ENCODE measurements at places on chromosomes 6 and 20. TPM values are rescaled to one million over a fixed set of nuclear protein-coding genes. Genes with fewer than 3 reads are reported as not detected.

The ZNF292 gene
- 55.3 TPM for total RNA-seq

The C6orf15 gene
- not detected for total RNA-seq

The STX11 gene
- 36.0 TPM for total RNA-seq

The EYS gene
- total RNA-seq, result not detected

The OR2W1 gene
- not detected for total RNA-seq

The HSPA1B gene
- 31.6 TPM for total RNA-seq

The MYCT1 gene
- total RNA-seq, result not detected

The NR2E1 gene
- not detected for total RNA-seq

The RIN2 gene
- not detected for total RNA-seq

The MEP1A gene
- not detected for total RNA-seq

The ADA gene
- 43.4 TPM for total RNA-seq

Data from activated T-cell treated with anti-CD3 and anti-CD28 coated beads, Interleukin-2, amount 50 U/mL, for 72 hours (primary cell).